ENCODE measurements at places on chromosomes 7 and 10. TPM values are rescaled to one million over a fixed set of nuclear protein-coding genes. Genes with fewer than 3 reads are reported as not detected.

GRCh38 chr7:29875741-29876140 lies 69.4 kb downstream of the WIPF3 start:
- peaks cover 8% of the 10 kb centered on the region for H3K4me1 ChIP-seq
- H3K4me3 ChIP-seq, result no peak overlapping the region
- no peak for DNase-seq
- no peak overlapping the region for H3K27ac ChIP-seq
- H3K36me3 ChIP-seq, result no peaks in the 10 kb centered on the region

DNA sequence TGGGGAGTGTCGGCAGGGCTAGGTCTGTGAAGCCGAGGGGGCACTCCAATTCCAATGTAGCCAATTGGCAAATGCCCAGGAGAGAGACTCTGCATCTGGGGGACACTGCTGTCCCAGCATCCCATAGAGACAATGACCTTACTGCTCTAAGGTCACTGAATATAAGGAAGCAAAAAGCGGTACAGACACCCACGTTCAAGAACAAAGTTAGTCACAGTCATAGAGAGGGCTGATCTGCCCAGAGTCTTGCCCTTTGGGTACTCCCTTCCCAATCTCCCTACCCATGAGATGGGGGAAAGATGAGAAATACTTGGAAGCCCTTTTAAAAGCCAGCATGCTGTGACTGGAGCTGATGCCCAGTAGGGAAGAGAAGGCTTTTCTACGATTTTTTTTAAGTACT lies 76.3 kb upstream of the GSDME start:
- H3K4me3 ChIP-seq, result no peak overlapping the region
- no peak overlapping the region for H3K27ac ChIP-seq
- no peaks in the 10 kb centered on the region for H3K27me3 ChIP-seq

DNA sequence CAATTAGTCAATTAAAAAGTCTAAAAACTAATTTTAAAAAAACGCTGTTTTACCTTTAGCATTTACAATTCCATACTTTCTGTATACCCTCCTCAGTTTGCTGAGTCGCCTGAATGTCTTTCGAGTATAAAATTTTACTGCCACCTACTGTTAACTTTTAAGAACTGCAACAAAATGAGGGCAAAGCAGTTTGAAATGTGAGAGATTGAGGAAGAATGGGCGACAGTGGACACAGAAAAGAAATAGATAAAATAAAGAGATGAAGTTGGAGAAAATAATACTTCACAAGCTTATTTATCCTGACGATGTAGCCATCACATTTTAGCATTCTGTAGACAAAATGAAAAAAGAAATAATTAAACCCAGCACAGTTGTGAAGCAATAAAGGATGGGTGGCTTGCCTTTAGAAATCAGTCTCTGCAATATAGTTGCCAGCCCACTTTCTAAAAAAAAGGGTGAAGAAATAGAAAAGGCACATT lies 110.8 kb upstream of the PTN start:
- H3K27ac ChIP-seq, result no peak overlapping the region
- H3K27me3 ChIP-seq, result no peaks in the 10 kb centered on the region
- no peak for DNase-seq

DNA sequence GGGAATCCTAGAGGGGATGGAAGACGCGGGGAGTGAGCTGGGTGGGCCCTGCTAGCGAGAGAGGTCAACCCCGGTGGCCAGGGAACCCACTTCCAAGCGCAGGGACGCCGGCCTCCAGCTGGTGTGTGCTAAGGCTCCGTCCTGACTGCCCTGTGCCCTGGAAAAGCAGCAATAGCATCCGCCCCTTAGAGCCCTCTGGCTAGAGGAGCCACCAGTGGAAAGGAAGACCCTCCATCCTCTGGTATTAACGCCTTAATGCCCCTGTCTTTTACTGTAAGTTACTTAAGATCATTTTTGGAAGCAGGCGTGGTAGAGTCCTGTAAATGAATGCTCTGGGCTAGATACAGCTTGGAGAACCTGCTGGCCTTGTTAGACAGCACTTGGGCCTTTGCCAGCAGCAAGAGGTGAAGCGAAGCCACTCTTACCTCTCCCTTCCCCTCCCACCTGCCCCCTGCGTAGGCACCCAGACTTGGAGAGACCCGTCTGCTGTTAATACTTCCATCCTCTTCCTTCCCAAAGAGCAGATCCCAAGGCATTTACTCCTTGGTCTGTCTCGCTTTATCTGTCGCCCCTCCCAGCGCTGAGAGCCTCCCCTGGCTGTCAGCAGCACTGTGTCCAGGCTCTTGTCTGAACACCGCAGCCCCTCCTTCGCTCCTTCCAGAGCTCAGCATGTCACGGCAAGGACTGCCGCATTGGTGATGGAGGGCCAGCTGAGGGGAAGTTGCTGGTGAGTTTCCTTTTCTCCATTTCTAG lies 4.6 kb downstream of the REPIN1 start:
- H3K4me3 ChIP-seq, result no peak overlapping the region
- H3K27ac ChIP-seq, result peak overlapping the region; percentile 8
- DNase-seq, result no peak
- no peaks in the 10 kb centered on the region for H3K27me3 ChIP-seq
- H3K36me3 ChIP-seq, result peaks cover 19% of the 10 kb centered on the region

- H3K36me3 ChIP-seq, result no peaks in the 10 kb centered on the region
- H3K4me1 ChIP-seq, result peaks cover 20% of the 10 kb centered on the region
- DNase-seq, result peak; percentile 75
Measured at GRCh38 chr10:21495002-21495751, 30.3 kb downstream of the SKIDA1 start.

GRCh38 chr10:93072713-93073538 lies 767 bp upstream of the CYP26A1 start:
- peak overlapping the region; percentile 74 for H3K4me3 ChIP-seq
- no peak overlapping the region for H3K27ac ChIP-seq
- no peaks in the 10 kb centered on the region for H3K36me3 ChIP-seq
- peaks cover 41% of the 10 kb centered on the region for H3K4me1 ChIP-seq
- H3K27me3 ChIP-seq, result peaks cover 73% of the 10 kb centered on the region

DNA sequence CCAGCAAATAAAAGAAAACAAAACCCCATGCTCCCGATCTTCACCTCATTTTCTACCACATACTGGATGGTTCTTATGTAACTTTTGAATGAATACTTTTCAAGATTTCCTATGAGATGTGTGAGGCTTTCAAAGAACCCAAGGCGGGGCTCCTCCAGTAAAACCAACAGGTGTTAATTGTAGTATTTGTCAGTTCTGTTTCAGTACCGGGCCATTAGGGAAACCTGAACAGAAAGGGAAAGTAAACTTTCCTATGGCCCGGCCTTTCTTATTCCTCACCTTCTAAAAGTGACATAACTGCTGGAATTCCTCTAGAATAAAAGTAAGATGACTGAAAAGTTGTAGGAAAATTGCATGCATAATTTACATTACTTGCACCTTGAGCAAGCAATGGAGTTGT lies 672.9 kb downstream of the MAGI2 start:
- H3K27ac ChIP-seq, result no peak overlapping the region
- H3K4me3 ChIP-seq, result no peak overlapping the region
- H3K4me1 ChIP-seq, result no peaks in the 10 kb centered on the region
- H3K27me3 ChIP-seq, result no peaks in the 10 kb centered on the region
- no peak for DNase-seq
- H3K36me3 ChIP-seq, result no peaks in the 10 kb centered on the region

- H3K27me3 ChIP-seq, result no peaks in the 10 kb centered on the region
- no peak overlapping the region for H3K4me3 ChIP-seq
- peaks cover 54% of the 10 kb centered on the region for H3K36me3 ChIP-seq
- no peak for DNase-seq
- H3K4me1 ChIP-seq, result peaks cover 4% of the 10 kb centered on the region
Measured at GRCh38 chr7:38744746-38745145, 113.6 kb upstream of the AMPH start.

CALY gene
- total RNA-seq, result 3.5 TPM
